ENCODE measurements at places on chromosomes 4 and X.

GRCh38 chrX:4627414-4627813, 914.0 kb upstream of the PRKX start:
- no peak for DNase-seq

GRCh38 chrX:153628129-153628528, 18.9 kb upstream of the DUSP9 start:
- DNase-seq, result no peak

GRCh38 chr4:29708473-29708872, 1011.7 kb upstream of the PCDH7 start:
- no peak for DNase-seq

GRCh38 chrX:85243155-85243554, 424 bp downstream of the SATL1 start:
- DNase-seq, result no peak

- no peak for DNase-seq
Observed at GRCh38 chr4:80459918-80460473, 124.5 kb downstream of the CFAP299 start.

GRCh38 chrX:5057786-5058185, 1170.9 kb downstream of the NLGN4X start:
- no peak for DNase-seq

DNA sequence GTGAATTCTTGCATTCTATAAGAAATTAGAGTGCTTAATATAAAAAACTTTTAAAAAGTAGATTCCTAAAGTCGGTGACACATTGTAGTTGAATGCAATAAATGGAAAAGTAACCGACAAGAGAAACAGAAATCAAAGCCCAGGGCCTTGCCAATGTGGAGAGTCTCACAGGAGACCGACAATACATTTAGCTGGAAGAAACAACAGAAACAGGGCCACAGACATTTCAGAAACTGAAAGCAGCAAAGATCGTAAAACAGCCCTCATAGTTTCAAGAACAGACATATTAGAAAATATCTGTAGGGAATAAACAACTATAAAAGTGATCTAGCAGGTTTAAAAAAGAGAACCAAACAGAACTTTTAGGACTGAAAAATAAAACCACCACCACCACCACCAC, 49.5 kb downstream of the STAP1 start:
- DNase-seq, result no peak

DNA sequence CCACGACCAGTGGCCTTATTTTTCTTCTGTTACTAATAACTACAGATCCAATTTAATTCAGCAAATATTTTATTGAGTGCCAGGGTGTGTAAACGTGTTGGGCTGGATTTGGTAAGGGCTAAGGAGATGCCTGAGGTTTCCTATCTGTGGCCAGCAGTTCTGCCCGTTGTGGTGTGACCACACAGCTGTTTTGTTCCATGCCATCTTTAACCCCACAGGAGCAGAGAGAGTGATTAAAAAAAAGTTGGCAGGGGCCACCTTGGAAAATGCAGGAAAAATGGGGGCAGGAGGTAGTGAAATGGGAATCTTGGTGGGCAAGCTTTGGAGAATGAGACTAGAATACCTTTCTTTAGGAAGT, 1.1 kb downstream of the PLAC8 start:
- DNase-seq, result peak; percentile 8

DNA sequence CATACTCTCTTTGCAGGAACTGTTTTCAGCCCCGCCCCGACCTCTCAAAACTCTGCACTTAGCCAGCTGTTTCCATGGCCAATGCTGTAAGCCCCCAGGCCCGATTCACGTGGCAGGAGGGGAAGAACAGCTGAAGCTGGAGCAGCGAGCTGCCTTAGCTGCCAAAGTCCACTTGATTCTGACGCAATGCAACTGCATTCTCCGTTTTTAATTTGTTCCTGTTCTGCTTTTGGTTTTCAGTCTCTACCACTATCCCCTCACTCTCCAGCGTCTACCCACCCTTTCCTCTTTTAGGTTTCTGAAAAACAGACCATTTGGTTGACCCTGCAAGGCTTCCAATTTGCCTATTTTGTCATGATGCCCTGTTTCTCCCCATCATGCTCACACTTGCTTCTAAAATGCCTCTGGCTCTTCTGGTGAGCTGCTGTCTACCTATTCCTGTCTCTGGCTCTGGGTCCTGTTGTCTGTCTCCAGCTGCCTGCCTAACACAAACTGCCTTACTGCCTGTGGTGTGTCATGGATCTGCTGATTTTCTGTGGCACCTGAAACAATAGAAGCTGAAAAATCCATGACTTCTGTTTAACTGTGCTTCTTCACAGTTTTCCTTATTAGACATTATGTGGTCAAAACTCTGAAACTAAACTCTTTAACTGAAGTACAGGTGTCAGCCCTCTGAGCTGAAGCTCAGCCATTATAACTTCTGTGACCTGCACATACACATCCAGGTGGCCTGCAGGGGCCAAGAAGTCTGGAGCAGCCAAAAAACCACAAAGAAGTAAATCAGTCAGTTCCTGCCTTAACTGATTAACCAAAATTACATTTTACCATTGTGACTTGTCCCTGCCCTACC, 160.5 kb upstream of the AGTR2 start:
- DNase-seq, result peak; percentile 15

DNA sequence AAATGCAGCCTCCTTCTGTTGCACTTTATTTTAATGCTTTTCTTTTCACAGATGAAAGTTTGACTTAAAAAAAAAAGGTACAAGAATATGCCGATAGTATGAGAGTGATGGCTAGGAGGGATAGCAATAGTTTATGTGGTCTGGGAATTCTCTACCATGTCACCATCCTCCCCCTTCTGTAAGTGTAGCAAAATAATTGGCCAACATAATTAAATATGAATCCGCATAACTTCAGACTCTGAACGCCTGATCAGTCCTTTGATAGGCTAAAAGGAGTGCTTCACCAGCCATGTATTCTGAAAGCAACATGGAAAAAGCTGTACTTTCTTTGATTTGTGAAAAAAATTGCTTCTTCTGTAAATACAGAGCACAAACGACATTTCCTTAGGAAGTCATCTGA, 95.7 kb upstream of the TTC29 start:
- DNase-seq, result no peak

GRCh38 chr4:162017863-162018262, 145.9 kb downstream of the FSTL5 start:
- DNase-seq, result no peak

DNA sequence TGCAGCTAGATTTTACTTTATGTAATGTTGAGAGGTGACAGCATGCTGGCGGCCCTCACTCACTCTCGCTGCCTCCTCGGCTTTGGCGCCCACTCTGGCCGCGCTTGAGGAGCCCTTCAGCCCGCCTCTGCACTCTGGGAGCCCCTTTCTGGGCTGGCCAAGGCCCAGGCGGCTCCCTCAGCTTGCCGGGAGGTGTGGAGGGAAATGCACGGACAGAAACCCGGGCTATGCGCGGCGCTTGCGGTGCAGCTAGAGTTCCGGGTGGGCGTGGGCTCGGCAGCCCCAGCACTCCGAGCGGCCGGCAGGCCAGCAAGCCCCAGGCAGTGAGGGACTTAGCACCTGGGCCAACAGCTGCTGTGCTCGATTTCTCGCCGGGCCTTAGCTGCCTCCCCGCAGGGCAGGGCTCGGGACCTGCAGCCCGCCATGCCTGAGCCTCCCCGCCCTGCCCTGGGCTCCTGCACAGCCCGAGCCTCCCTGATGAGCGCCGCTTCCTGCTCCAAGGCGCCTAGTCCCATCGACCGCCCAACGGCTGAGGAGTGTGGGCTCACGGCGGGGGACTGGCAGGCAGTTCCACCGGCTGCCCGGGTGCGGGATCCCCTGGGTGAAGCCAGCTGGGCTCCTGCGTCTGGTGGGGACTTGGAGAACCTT, 128.7 kb downstream of the GASK1B start:
- no peak for DNase-seq

GRCh38 chr4:2663275-2663674, 92.9 kb downstream of the TNIP2 start:
- DNase-seq, result no peak

Data from inflammatory macrophage treated with lipopolysaccharide for 4 hours (primary cell).